ENCODE measurements at places on chromosomes 6 and 20.

DNA sequence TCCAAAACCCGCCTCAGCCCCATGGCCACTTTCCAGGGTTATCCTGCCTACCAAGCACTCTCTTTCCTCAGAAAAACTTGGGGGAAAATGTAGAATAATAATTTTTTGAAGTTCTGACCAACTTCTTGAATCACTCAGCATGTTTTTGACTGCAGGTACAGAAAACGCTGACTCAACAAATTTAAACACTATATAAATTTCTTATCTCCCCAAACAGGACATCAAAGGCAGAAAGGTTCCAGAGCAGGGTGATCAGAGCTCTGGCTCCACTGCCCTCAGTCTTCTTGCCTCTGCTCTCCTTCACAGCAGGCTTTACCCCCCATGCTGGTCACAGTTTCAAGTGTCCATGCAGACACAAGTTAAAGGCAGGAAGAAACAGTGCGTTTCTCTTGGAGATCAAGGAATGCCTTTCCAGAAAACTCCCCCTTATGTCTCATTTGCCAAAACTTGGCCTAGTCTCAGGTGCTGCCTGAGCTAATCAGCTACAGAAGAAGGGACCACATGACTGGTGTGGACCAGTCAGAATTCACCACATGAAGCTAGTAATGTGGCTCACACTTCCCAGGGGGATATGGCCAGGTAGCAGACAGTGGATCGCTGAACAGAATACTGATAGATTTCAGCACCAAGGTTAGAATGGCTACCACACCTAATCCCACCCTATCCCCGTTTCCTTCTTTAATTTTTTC is 24.4 kb upstream of the SLC17A3 start:
- no peak for DNase-seq

DNA sequence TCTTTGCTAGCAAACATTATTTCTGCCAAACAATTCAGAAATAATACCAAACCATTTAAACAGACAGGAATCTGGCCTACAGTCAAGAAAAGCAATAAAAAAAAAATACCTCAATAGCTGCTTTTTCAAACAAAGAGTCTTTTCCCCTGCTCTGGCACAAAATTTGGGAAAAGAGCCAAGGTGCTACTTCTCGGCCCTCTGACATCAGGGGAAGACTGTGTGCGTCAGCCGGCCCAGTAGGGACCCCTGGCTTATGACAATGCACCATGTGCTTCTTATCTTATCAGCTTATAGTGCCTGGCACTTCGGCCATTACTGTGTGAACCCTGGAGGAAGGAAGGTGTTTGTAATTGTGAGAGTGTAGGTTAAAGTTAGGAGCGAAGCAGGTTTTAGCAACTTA is 89.4 kb downstream of the PDE10A start:
- no peak for DNase-seq

DNA sequence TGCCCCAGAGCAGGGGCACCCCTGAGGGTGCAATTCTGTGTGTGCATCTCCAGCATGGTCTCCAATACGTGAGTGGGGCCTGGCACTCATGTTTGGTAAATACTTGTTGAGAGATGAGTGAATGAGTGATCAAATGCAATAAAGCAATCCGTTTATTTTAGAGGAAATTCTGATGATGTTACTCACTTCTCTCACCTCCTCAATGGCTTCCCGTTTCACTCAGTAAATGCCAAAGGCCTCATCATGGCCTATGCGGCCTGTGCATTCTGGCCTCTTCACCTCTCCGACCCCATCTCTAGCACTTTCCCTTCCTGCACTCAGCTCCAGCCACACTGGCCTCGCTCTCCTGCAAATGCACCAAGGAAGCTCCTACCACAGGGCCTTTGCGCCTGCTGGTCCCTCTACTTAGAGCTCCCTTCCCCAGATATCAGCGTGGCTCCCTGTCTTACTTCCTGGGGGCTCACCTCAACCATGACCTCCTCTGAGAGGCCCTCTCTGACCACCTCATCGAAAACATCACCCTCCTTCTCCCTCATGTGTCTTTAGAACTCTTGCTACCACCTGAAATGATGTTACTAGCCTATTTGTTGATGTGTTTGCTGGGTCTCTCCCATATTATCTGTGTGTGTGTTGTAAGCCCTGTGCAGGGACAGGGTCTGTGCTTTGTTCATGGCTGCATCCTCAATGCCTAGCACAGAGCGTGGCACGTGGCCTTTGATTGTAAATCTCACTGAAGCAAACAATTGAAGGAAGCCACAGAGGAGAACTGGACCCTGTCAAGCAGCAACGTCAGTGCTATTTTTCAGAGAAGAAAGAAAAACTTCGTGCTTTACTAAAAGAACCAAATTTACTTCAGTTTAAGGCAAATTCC is 42.6 kb downstream of the RAB44 start:
- no peak for DNase-seq

- DNase-seq = no peak
Observed at GRCh38 chr6:32139590-32139989, 9.5 kb upstream of the FKBPL start.

DNA sequence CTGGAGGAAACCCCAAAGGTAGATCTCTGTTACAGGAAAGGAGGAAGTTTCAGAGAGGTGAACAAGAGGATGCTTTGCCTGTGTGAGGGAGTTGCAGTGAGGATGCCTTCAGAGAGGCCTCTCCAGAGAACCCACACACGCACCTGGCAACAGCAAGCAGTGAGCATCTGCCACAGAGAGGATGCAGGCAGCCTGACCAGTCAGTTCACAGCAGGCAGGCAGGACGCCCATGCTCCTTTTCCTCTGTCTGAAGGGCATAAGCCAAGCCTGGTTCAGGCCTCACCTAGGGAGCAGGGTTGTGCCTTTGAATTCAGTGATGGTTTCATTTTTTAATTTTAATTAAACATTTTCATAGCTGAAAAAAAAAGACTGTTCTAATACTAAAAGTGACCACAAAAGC is 346.0 kb upstream of the MARCKS start:
- no peak for DNase-seq

DNA sequence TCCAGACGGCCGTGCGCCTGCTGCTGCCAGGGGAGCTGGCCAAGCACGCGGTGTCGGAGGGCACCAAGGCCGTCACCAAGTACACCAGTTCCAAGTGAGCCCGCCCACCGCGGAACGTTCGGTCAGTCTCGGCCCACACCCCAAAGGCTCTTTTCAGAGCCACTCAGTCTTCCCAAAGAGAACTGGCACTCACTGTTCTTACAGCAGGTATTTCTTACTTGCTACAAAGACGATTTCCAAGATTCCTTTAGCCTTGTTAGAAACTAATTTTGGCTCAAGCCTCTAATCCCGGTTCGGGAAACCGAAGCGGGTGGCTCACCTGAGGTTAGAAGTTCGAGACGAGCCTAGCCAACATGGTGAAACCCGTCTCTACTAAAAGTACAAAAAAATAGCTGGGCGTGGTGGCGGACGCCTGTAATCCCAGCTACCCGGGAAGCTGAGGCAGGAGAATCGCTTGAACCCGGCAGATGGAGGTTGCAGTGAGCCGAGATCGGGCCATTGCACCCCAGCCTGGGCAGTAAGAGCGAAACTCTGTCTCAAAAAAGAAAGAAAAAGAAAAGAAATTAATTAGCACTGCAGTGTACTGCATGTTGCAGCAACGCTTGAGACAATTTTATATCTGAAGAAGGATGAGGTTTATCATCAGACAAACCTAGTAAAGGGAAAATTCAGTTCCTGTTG is 73.1 kb downstream of the OR2B2 start:
- peak; percentile 63 for DNase-seq
